MM.1S (cell line): ENCODE measurements at places on chromosomes 3 and 15.

GRCh38 chr15:48548455-48548854, 97.1 kb downstream of the FBN1 start:
- no peak overlapping the region for H3K27ac ChIP-seq
- no peak for DNase-seq
- H3K4me1 ChIP-seq, result no peaks in the 10 kb centered on the region
- no peak overlapping the region for H3K4me3 ChIP-seq
- no peaks in the 10 kb centered on the region for H3K36me3 ChIP-seq

DNA sequence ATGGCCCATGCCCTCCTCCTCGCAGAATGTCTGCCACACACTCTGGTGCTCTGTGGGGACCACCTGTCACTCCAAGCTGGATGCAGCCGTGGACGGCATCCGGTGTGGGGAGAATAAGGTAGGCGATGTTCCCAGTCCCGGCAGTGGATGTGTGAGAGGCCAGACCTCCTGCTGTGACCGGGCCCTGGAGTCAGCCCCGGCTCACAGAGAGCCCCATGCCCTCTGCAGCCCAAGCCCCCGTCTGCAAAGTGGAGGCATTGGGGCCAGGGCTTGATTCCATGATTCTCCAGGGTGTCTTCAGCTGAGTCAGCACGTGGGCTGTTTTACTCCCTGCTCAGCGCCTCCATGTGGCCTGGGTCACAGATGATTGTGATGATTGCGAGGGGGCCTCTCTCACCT, 32.2 kb downstream of the GOLGA6L10 start:
- peaks cover 16% of the 10 kb centered on the region for H3K27me3 ChIP-seq
- no peak overlapping the region for H3K27ac ChIP-seq
- no peaks in the 10 kb centered on the region for H3K36me3 ChIP-seq
- H3K4me3 ChIP-seq, result no peak overlapping the region

- no peak for DNase-seq
- H3K27me3 ChIP-seq, result peaks cover 89% of the 10 kb centered on the region
- no peak overlapping the region for H3K4me3 ChIP-seq
- H3K4me1 ChIP-seq, result peaks cover 5% of the 10 kb centered on the region
Measured at GRCh38 chr3:134299888-134300206, 49.2 kb upstream of the RYK start.

DNA sequence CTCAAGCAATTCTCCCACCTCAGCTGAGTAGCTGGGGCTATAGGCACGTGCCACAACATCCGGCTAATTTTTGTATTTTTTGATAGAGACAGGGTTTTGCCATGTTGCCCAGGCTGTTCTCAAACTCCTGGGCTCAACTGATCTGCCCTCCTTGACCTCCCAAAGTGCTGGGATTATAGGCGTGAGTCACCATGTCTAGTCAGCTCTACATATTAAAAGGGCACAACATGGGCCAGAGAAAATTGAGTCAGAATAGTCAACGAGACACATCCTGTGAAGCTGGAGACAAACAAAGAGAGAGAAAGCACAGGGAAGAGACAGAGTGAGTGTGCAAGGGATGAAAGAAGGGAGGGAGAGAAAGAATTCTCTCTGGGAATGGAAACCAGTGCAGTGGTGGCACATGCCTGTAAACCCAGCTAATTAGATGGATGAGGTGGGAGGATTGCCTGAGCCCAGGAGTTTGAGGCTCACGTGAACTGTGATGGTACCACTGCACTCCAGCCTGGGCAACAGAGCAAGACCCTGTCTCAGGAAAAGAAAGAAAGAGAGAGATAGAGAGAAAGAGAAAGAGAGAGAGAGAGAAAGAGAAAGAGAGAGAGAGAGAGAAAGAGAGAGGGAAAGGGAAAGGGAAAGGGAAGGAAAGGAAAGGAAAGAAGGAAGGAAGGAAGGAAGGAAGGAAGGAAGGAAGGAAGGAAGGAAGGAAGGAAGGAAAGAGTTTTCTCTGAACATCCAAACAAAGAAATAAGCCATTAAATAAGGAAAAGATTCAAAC, 107.2 kb upstream of the SLC25A36 start:
- no peak for DNase-seq
- H3K36me3 ChIP-seq, result no peaks in the 10 kb centered on the region
- H3K4me3 ChIP-seq, result no peak overlapping the region
- H3K27ac ChIP-seq, result no peak overlapping the region
- H3K27me3 ChIP-seq, result no peaks in the 10 kb centered on the region
- H3K4me1 ChIP-seq, result peaks cover 12% of the 10 kb centered on the region

DNA sequence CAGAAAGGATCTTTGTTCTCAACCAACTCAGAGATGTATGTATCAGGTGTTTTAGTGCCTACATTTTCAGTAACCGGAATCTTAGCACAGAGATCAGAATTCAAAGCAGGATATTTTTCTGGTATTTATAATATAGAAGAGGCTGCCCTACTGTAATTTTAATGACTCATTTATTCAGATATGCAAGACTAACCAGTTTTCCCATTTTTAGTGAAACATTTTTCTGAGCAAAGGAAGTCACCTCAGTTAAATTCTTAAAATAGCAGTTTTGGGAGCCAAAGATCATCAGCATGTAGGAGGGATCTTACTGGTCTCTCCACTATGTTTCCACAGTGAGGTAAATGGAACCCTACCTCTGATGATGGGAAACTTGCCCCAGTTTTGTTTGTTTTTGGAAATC, 42.0 kb downstream of the SRP14 start:
- H3K36me3 ChIP-seq, result no peaks in the 10 kb centered on the region
- H3K27ac ChIP-seq, result no peak overlapping the region
- no peak overlapping the region for H3K4me3 ChIP-seq
- no peak for DNase-seq
- H3K27me3 ChIP-seq, result no peaks in the 10 kb centered on the region

- H3K4me3 ChIP-seq, result no peak overlapping the region
- H3K27me3 ChIP-seq, result no peaks in the 10 kb centered on the region
- DNase-seq, result no peak
Measured at GRCh38 chr3:194811118-194811517, 125.4 kb downstream of the FAM43A start.

DNA sequence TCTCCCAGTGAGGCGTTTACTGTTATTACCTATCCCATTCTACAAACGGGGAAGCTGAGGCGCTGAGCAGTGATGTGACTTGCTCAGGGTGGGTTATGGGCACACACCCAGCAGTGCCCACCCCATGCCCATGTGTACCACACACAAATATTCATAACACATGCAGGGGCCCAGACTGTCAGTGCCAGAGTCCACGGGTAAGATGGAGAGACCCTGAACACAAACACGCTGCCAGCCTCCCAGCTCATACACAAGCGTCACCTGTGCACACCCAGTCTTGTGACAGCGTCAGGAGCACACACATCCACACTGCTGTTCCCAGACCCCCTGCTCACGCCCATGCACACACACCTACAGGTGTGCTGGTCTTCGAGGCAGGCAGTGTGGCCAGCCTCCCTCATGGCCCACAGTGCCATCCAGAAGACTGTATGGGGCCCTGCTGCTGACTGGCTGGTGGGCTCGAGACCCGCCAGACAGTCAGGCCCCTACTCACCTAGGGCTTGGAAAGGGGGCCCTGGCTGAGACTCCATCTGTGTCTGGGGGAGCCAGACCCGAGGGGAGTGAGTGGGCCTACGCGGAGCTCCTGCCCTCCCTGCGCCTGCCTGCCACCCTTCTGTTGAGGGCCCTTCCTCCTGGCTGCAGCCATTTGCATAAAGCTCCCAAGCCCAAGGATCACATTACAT, 39.4 kb downstream of the DNAJB8 start:
- H3K27me3 ChIP-seq, result peaks cover 28% of the 10 kb centered on the region
- H3K36me3 ChIP-seq, result no peaks in the 10 kb centered on the region
- no peak overlapping the region for H3K4me3 ChIP-seq
- DNase-seq, result no peak
- no peak overlapping the region for H3K27ac ChIP-seq
- no peaks in the 10 kb centered on the region for H3K4me1 ChIP-seq

GRCh38 chr3:50817756-50818529, 143.2 kb downstream of the DOCK3 start:
- H3K4me3 ChIP-seq, result no peak overlapping the region
- no peak overlapping the region for H3K27ac ChIP-seq
- no peaks in the 10 kb centered on the region for H3K4me1 ChIP-seq

GRCh38 chr3:24513463-24513862, 18.8 kb upstream of the THRB start:
- H3K27ac ChIP-seq, result no peak overlapping the region
- H3K4me3 ChIP-seq, result no peak overlapping the region
- H3K36me3 ChIP-seq, result no peaks in the 10 kb centered on the region
- H3K27me3 ChIP-seq, result no peaks in the 10 kb centered on the region
- H3K4me1 ChIP-seq, result no peaks in the 10 kb centered on the region

- no peaks in the 10 kb centered on the region for H3K36me3 ChIP-seq
- DNase-seq, result peak; percentile 80
- no peaks in the 10 kb centered on the region for H3K27me3 ChIP-seq
- no peak overlapping the region for H3K27ac ChIP-seq
- H3K4me1 ChIP-seq, result peaks cover 18% of the 10 kb centered on the region
Measured at GRCh38 chr3:122101646-122102045, 46.5 kb downstream of the CD86 start.

DNA sequence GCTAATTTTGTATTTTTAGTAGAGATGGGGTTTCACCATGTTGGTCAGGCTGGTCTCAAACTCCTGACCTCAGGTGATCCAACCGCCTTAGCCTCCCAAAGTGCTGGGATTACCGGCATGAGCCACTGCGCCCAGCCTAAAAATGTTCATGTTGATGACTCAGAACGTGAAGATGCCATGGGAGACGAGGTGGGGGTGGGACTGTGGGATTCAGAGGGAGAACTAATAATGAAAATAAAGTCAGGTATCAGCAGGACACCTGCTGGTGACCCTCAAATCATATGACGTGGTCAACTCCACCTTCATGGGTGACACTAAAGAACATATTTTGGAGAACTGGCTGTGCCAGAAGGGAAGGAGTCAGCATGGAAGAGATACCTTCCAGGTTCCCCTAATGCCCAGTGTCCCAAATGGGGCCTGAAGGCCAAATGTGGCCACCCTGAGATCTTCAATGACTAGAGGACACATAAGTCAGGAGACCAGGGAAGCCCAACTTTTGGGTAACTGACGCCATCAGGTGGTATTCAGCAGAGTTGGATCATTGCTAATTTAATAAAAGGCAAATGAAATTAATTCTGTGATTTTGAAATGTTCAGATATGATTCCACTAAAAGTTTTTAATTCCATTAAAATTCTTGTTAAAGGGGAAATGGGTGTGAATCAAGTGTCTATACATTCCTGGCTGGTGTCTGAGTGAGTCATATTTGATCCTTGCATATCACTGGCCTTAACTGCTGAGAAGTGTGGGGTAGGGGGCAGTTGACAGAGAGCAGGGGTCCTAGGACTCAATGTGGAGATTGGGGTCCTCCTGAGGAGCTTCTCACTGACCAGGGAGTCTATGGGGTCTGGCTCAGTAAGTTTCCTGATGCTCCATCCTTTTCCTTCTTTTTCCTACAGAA, 88.6 kb upstream of the GSK3B start:
- H3K4me1 ChIP-seq, result no peaks in the 10 kb centered on the region
- no peaks in the 10 kb centered on the region for H3K36me3 ChIP-seq
- no peak for DNase-seq
- H3K27ac ChIP-seq, result no peak overlapping the region

- no peak within 1 kb of the TSS for H3K4me3 ChIP-seq
- H3K27ac ChIP-seq, result no peak within 1 kb of the TSS
- H3K36me3 ChIP-seq, result no peaks in the 10 kb centered on the region
- no peaks in the 10 kb centered on the region for H3K4me1 ChIP-seq
- no peaks in the 10 kb centered on the region for H3K27me3 ChIP-seq
- no peak for DNase-seq
Measured at GRCh38 chr3:63278171-63279004, at the start of gene SYNPR. TSS of gene SYNPR (plus strand) at chr3:63278308.

DNA sequence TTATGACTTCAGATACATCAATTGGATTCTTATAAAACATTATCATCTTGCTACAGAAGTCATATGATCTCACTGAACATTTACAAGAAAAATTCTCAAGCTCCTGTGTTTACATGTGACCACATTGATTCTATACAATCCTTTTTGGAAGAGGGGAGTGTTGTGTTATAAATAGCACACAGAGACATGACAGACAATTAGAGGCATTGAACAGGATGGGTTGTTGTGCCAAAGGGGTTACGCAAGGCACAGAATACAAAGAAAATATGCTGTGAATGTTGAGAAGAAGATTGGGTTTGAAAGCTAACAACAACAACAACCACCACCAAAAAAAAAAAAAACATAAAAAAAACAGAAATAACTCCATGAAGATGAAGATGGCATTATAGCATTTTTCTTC, 32.5 kb upstream of the TBL1XR1 start:
- no peaks in the 10 kb centered on the region for H3K27me3 ChIP-seq
- no peaks in the 10 kb centered on the region for H3K36me3 ChIP-seq
- H3K4me3 ChIP-seq, result no peak overlapping the region
- no peak overlapping the region for H3K27ac ChIP-seq
- no peaks in the 10 kb centered on the region for H3K4me1 ChIP-seq

DNA sequence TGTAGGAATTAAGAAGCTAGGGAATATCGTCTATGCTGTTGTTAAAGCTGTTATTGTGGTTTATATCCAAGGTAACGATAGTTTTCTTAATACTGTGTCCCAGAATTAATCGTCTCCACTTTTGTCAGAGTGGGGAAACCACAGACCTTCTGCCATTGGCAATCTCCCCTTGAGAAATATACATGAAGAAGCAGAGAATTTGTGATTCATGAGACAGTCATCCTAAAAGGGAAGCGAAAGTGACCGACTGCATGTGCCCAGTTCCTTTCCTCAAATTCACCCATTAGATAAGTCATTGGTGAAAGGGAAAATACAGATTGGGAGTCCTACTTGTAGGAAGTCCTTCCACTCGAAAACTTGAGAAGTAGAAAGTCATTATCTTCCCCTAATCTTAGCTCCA, 26.6 kb downstream of the DIPK2A start:
- H3K36me3 ChIP-seq, result no peaks in the 10 kb centered on the region
- no peak overlapping the region for H3K27ac ChIP-seq
- no peak for DNase-seq
- H3K4me3 ChIP-seq, result no peak overlapping the region
- no peaks in the 10 kb centered on the region for H3K4me1 ChIP-seq

DNA sequence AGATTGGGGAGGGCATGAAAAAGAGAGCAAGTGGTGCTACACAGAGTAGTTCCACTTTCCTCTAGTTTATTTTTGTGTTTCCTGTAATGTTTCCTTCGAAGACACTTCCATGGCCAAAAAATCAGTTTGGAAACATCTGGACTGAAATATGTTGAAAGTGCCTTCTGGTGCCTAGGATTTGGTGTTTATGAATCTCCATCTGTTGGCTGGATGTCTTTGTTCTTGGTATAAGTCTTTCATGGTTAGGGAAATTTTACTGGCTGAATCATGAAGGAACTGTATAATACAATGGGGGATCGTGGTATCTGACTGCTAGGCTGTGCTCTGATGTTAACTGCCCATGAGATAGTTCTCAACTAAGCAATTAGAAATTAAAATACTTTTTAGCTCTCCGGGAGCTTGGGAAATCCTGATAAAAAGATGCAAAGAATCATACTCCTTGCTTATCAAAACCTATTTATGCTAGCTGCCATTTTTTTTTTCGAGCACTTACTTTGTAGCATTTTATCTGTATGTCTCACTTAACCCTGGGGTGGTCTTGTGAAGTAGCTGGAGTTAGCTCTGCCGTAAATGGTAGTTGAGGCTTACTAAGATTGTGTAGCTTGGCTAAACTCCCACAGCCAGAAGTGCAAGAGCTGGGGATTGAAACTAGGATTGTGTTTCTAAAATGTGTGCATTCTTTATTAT, 21.9 kb downstream of the AKAP13 start:
- DNase-seq, result no peak
- H3K4me3 ChIP-seq, result no peak overlapping the region
- no peaks in the 10 kb centered on the region for H3K27me3 ChIP-seq
- no peaks in the 10 kb centered on the region for H3K36me3 ChIP-seq
- H3K27ac ChIP-seq, result no peak overlapping the region

- no peak overlapping the region for H3K4me3 ChIP-seq
- no peak for DNase-seq
- H3K4me1 ChIP-seq, result no peaks in the 10 kb centered on the region
- H3K36me3 ChIP-seq, result no peaks in the 10 kb centered on the region
Measured at GRCh38 chr15:96020133-96020532, 310.4 kb upstream of the NR2F2 start.
